Brain pericyte (primary cell): ENCODE measurements at places on chromosomes 5 and 9.

DNA sequence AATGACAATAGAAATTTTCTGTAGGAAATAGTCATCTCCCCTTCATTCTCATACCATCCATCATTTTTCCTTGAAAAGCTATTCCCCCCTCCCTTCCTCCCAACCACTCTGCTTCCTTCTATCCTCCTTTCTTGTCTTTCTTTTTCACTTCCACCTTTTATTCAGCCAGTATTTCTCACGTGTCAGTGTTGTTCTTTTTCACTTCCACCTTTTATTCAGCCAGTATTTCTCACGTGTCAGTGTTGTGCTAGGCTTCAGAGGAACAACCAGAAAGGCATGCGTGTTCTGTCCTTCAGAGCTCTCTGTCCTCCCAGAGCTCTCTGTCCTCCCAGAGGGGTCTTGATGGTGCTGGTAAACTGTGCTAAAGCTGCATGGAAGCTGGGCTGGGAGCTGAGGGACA, 419.6 kb downstream of the GADD45G start:
- no peak for DNase-seq

- DNase-seq = no peak
Measured at GRCh38 chr9:7105095-7105494, 347.3 kb downstream of the KDM4C start.

DNA sequence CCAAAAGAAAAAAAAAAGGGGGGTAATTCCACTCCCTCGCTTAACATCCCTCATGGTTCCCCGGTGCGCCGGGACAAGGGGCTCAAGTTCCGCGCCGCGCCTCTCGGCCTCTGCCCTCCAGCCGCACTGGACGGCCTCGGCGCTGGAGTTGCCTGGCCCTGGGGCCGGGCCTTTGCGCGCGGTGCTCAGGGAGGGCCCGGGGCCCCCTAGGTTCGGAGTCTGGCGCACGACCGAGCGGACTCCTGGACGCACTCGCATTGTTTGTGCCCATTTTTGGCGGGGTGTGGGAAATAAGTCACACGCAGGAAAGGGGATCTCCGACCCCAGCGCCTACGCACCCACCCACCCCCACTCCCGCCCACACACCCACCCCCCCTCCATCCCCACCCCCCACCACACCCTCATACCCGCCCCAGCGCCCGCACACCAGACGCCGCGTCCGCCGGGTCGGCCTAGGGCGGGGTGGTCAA, 381 bp downstream of the MED22 start:
- no peak for DNase-seq

DNA sequence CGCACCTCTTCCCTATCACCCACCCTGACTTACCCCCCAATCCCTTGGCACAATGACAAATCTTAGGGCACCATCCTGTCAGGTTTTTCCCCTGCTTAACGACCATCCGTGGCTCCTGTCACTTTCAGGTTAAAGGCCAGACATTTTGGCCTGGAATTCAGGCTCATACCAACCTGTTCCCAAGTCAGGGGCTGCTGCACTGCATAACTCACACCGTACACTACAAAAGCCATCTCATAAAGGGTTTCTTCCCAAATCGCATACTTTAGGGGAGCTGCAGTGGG, 7.5 kb upstream of the AKNA start:
- no peak for DNase-seq

GRCh38 chr5:65474130-65474711, 7.5 kb downstream of the ADAMTS6 start:
- DNase-seq = no peak

- no peak for DNase-seq
Measured at GRCh38 chr5:109619606-109620005, 70.1 kb upstream of the MAN2A1 start.
